C1 segment of cervical spinal cord (tissue), 14 donors: ENCODE measurements at places on chromosomes 2 and 18.
A peak's percentile ranks its signal among the peaks of the same experiment; 100 is the strongest.

DNA sequence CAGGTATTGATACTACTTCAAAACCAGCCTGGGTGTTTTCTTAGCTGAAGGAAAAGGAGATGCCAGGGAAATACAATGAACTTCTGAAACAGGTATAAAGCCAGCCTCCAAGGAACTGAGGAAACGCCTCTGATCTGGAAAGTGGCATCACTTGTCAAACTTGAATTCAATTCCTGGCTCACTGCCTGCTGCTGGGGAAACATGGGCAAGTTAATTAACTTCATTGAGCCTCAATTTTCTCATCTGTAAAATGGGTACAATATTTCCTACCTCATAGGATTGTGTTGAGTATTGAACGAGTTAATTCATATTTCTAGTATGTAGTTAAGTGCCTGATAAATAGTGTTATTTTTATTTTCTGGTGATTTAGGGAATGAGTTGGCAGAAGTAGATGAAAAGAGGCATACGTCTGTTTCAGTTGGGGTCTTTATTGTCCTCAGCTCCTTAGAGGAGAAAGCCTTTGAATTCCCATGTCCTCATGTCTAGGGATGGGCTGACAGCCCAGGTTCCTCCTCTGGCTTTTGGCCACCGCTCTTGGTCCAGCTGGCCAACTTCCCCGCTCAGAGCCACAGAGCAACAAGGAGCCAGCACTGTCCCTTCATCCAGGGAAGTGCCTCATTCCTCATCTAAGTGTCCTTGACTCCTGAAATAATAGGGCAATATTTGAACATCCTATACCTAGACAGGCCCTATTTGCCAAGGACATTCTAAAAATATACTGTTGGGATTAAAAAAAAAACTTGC, 210.5 kb upstream of the GATA6 start:
- DNase-seq, result no peak

DNA sequence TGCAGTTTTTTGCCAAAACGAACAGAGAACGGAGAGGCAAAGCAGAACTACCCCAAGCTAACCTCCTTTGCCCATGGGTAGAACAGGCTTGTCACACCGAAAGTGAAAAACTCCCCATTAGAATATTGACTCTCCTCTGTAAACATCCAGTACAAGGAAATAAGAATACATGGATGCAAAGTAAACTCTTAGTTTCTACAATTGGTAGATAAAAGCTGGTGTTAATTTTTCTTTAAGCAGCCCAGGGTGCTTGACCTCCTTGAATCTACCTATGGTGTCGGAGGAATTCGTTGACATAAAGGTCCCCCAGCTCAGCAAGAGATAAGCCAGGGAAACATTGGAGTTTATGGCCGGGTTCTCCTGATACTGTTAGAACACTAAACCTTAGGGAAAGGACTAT, 48.4 kb upstream of the DSG1 start:
- DNase-seq, result no peak

GRCh38 chr2:157355618-157356017, 30.0 kb upstream of the ERMN start:
- no peak for DNase-seq

DNA sequence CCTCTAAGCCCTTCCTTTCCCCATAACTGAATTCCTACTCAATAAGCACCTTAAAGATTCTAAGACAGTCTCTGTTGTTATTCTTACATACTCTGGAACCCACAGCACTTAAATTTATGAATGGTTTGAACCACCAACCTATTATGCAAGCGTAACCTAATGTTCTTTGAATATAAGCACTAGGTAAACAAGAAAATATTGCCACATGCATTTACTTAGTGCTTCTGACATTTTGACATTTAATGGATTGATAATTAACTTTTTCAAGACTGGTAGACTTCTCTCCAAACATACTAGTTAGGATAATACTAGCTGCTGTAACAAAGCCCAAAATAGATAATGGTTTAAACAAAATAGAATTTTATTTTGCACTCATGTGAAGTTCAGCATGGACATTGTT, 164.8 kb downstream of the ARHGAP15 start:
- no peak for DNase-seq

DNA sequence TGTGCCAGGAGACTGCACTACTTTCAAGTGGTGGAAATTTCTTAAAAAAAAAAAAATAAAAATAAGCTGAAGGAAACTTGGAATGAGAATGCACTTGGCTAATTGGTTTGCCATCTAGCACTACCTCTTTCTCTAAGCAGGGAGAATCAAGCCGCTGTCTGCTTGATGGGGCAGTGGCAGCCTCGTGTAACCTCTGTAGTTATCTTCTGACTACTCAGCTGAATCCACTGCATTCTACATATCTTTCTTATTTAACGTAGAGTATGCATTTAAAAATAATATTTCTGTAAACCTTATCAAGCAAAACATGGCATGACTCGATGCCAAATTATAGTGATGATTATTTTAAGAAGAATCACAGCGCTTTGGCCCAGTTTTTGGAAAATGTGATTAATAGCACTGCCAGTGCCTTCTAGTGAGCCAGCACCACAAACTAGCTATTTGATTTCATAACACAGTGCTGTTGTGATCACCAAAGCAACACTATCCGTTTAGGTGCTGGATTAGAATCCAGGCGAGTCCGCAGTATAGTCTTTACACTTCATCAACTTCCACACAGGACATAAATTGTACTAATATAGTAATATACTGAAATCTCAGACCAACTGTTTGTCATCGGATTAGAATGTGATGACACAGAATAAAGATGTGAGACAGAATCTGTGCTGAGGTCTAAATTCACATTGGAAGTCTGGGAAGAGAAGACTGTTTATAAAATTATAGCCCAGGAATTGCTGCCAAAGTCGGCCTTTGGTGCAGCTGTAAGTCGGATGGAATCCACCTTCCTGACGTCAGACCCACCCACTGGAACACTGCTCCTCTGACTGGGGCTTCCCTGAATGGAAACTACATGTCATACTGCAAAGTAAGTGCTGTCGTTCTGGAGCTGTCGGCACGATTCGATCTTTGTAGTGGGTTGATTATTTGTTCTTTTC, 136.5 kb upstream of the ETAA1 start:
- no peak for DNase-seq

DNA sequence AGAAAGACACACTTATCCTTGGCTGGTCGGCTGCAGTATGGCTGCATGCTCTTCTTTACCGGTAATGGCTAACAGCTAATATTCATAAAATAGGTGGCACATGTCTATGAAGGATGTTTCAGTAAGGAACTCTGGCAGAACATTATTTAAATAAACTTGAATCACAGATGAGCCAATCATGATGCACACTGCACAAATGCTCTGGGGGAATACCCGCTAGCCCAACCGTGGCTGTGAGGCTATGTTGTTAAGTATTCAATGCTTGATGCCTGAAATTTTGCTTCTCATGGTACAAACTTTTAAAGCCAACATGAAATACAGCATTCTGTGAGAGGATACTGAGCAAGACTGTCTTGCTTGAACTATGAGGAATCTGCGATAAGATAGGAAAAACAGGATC, 505.8 kb downstream of the ZEB2 start:
- DNase-seq, result no peak

DNA sequence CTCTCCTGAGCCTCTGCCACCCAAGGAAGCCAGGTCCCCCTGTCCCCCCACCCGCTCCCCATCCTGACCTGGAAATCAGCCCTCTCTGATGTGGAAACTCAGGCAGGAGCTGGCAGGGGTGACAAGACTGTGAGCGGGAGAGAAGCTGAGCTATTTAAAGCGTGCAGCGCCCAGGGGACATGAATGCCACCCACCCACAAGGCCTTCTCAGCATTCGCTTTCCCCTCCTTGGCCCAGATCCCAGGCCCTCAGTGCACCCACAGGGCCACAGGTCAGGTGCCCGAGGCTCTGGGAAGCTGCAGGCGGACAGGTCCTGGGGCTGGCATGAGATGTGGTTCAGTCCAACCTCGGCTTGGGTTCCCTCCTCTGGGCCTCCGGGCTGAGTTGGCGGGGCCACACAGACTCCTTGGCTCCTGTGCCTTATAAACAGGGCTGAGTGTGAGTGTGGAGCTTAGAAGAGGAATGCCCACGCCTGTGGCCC, 168.3 kb downstream of the SMAD7 start:
- DNase-seq, result peak; percentile 58

DNA sequence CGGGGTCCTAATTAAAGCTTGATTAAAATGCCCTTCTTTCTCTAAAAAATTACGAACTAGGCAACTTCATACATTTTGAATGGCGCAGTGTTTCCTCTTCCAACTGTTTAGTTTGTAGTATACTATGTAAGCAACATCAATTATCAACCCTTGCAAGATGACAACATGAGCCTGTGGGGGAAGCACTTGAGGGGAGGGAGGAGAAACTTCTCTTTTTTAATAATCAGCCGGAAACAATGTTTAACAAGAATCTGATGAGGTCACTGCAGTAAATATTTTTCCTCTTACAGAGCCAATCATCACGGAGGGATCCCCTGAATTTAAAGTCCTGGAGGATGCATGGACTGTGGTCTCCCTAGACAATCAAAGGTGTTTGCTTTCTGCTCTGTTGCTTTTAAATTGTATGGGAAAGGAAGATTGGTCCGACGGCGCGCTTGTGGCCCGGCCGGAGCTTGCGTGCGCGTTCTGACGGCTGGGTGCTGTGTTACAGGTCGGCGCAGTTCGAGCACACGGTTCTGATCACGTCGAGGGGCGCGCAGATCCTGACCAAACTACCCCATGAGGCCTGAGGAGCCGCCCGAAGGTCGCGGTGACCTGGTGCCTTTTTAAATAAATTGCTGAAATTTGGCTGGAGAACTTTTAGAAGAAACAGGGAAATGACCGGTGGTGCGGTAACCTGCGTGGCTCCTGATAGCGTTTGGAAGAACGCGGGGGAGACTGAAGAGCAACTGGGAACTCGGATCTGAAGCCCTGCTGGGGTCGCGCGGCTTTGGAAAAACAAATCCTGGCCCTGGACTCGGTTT, 5.3 kb upstream of the DLX1 start:
- DNase-seq, result no peak

DNA sequence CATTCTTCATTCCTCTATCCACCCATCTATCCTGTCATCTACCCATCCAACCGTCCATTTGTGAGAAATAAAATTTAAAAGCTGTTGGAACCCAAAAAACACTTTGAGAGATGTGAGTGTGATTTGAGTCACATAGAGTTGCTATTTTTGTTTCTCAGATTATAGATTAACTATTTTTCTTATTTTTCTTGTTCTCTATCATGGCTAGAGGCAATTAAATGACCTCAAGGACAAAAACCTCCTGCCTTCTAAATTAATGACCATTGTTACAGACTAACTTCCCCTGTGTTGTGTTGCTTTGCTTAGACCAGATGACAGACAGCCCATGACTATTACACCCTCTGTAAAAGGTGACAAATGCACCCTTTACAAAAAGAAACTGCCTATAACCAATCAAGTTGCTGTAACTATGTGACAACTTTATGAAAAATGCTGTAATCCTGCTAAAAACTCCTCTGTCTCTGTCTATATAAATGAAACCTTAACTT, 207.9 kb upstream of the CXCR4 start:
- DNase-seq, result no peak

GRCh38 chr18:31161757-31162418, 768 bp downstream of the DSC1 start:
- no peak for DNase-seq

DNA sequence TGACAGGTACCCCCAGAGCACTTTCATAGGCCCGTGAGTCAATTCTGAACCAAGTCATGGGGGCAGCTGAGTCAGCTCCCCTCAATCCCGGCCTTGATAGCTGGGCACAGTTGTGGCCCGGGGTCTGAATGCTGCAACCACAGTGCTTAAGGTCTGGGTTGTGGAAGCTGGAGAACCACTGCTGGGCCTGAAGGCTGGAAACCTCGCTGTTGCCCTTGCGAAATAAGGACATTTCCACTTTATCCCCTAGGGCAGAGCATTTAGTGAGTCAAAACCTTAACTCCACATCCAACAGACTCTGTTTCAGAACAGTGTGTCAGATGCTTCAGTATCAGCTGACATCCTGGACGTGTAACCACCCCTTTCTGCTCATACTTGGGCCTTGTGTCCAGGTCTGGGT, 58.6 kb downstream of the SP110 start:
- no peak for DNase-seq

- DNase-seq, result no peak
Measured at GRCh38 chr18:42801706-42802105, 313.8 kb downstream of the RIT2 start.

GRCh38 chr2:215637651-215638050, 201.8 kb upstream of the FN1 start:
- DNase-seq, result no peak

GRCh38 chr2:10079266-10079869, 843 bp downstream of the CYS1 start:
- DNase-seq, result peak; percentile 30

DNA sequence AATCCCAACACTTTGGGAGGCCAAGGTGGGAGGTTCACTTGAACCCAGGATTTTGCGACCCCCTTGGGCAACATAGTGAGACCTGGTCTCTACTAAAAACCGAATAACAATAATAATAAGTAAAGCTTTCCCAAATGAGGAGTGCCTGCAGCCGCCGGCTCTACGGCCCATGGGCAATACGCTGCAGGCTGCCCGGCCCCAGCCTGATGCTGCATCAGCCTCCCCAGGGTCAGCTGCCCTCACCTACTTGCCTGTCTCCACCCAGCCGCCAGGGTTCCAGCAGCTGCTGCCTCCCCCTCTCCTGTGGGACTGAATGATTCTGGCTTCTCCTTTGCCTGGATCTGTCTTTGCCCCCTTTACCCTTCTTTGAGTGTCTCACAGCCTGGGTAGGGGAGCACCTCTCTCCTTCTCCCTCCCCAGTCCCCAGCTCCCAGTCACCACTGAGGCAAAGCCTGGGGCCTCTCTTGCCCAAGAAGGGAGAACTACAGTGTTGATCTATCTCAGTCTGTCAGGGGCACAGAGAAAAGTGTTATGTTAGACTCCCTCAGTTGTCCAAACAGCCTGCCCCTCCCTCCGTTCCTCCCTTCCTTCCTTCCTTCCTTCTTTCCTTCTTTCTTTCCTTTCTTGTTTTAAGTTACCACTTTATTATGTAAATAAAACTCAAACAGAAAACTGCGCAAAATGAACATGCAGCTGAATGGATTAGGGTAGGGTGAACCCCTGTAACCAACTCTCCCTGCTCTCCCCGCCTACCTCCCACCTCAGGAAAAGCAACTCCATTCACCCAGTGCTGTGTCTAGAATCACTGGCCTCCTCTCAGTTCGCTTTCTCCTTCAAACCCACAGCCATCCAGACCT, 38.2 kb upstream of the NPAS2 start:
- DNase-seq, result no peak

- DNase-seq, result no peak
Measured at GRCh38 chr2:128617661-128618060, 299.0 kb upstream of the HS6ST1 start.

DNA sequence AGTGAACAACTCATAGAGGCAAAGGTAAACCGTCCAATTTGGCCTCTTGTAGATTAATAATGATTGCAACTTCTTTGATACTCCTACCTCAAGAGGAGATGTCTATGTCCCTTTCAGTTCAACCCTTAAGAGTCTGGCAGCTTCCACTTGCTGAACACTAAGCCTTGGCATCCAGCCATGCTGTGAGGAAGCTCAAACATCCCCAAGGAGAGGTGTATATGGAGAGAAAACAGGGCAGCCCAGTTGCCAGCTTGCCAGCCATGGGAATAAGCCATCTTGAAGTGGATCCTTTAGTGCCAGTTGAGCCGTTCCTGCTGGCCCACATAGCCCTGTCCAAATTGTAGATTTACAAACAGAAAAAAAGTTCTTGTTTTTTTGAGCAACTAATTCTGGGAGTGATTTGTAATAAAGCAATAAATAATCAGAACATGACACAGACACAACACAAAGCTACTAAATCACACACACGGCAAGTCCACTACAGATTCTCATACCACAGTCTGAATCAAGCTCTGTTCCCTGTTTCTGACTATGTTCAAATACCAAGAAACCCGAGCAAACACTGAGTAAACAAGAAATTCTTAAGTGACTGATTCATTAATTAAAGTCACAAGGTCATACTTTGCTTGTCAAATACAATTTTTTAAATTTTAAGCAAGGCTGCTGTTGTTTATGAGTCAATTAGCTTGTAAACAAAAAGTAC, 96.1 kb downstream of the PID1 start:
- DNase-seq, result no peak
